ENCODE measurements at places on chromosomes 6 and 20.

- DNase-seq = no peak
Measured at GRCh38 chr6:95143408-95144180, 433.7 kb upstream of the MANEA start.

GRCh38 chr20:20138301-20139064, 86.2 kb downstream of the CFAP61 start:
- DNase-seq = no peak

DNA sequence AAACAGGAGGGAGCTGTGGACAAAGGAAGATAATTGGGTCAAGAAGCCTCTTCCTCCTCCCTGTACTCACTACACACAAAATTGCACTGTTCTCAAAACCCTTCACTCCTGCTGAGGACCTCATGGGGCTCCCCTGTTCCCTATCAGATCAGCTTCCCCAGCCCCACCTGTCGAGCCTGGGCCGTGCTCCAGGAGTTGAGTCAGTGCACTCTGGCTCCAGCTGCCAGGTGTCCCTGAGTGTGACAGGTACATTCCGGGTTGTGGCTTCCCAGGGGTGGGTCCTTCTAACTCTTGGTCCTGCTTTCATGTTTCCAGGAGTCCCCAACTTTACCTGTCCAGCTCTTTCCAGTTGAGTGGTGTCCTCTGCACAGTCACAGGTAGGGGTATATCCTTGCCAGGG, 8.4 kb downstream of the RAB5IF start:
- no peak for DNase-seq

DNA sequence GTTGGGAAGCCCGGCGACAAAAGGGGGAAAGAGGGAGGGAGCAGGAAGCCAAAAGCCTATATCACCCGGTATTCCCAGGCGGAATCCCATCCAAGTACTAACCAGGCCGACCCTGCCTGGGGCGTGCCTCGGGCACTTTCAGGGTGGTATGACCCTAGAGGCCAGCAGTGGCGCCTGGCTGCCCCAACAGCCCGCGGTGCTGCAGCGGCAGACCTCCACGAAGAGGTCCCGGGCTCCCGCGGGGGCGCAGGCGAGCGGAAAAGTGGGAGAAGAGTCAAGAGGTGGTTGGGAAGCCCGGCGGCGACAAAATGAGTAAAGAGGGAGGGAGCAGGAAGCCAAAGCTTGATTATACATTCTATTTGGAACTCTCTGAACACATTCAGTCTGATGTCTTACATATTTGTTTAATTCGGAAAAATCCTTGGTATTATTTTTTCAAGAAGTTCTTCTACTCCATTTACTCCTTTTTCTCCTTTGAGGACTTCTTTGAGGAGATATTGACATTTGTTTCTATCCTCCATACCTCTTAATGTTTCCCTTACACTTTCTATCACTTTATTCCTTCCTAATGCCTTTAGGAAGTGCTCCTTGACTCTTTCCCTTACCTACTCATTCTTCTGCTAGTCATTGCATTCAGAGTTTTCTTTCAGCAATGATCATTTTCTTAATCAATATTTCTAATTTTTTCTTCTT, 11.5 kb downstream of the TREML4 start:
- DNase-seq = no peak

DNA sequence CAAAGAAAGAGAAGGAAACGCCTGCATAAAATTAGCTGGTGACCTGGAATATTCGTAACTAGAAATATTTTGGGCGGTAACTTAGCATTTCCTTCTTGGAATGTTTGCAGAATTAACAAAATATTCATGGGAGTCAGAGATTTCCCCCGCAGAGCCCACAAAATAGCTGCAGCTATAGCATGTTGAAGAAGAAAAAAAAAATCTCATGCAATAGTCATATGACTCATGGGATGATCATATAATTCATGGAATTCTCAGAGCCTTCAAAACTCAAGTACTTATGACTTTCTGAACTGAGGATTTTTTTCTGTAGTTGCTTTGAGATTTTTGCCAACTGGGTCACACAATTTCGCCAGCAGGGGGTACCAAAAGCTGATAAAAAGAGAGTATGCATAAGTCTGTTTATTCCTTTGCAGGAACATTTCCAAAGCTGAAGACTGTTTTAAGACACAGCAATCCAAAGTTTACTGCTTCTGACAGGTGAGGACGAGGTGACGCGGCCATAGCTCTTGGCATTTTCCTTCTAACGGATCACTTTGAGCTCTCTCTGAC, 586.0 kb upstream of the CHD6 start:
- DNase-seq = no peak

- DNase-seq = peak; percentile 70
Measured at GRCh38 chr20:48787861-48788375, 39.9 kb downstream of the PREX1 start.

- no peak for DNase-seq
Measured at GRCh38 chr6:127276331-127276730, 9.7 kb downstream of the RNF146 start.

All from M059J (cell line).